Cortex of kidney (tissue), 1 donor: ENCODE measurements at places on chromosomes 3 and 15.

- peak; percentile 86 for DNase-seq
Observed at GRCh38 chr15:84653910-84654688, at the start of gene WDR73. TSS of gene WDR73 (minus strand) at chr15:84654283. CDS start at chr15:84654274, 9 bp downstream.

- no peak for DNase-seq
Observed at GRCh38 chr3:99330924-99331532, 307.4 kb upstream of the COL8A1 start.

GRCh38 chr3:36874424-36874823 is 70.4 kb downstream of the TRANK1 start:
- no peak for DNase-seq

- DNase-seq = no peak
Observed at GRCh38 chr3:119729996-119730395, 27.2 kb downstream of the CFAP91 start.

DNA sequence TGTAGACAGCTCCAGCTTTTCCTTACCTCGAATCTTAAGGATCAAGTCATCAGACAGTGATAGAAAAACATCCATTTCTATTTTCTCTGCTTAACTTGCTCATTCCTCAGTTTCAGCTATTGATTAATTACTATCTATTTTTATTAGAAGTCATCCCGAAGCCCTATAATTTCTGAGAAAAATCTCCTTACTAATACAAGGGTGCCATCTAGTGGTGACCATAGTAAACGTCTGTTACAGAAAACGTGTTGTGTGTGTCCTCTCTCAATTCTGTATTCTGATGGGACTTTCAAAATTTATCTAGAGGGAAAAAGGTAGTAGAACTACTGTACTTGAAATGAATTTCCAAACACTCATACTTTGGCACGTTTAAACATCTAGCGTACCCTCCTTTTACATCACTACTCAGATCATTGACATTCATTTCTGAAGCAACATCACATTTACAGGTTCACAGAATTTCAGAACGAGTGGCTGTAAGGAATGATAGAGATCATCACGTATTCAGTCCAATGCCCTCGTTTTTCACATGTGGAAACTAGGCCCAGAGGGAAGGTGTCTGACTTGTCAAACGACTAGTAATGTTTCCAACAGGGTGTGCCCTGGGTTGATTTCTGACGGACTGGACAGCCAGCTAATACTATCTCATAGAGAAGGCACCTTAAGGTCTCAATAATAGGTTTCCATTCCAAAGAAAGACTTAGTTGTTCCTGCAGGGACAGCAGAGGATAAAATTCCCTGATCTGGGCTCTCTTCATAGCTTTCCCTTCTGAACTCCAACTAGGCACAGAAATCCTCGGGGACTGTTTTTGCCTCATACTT is 25.6 kb downstream of the HACD2 start:
- DNase-seq = no peak

GRCh38 chr3:133014325-133014724 is 23.9 kb upstream of the TMEM108 start:
- DNase-seq = no peak

DNA sequence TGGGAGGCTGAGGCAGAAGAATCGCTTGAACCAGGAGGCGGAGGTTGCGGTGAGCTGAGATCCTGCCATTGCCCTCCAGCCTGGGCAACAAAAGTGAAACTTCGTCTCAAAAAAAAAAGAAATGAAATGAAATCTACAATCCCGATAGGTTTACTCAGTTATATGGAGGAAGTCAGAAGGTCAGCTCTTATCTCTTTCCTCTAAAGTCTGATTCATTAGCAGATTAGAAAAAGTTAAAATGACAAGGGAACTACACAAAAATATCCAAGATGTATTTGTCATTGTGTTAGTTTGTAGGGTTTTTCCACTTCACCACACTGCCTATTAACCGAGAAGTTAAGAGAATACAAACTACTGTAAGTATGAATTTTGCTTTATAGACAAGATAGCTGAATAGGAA is 420.6 kb downstream of the SHQ1 start:
- DNase-seq = no peak

GRCh38 chr3:52130966-52131622 is 23.1 kb downstream of the POC1A start:
- no peak for DNase-seq

- no peak for DNase-seq
Observed at GRCh38 chr3:37216597-37217097, 42.3 kb upstream of the LRRFIP2 start.

GRCh38 chr3:157335233-157336076 is 101.2 kb upstream of the PTX3 start:
- DNase-seq = no peak

- DNase-seq = no peak
Observed at GRCh38 chr3:66816090-66816761, 181.9 kb upstream of the KBTBD8 start.

DNA sequence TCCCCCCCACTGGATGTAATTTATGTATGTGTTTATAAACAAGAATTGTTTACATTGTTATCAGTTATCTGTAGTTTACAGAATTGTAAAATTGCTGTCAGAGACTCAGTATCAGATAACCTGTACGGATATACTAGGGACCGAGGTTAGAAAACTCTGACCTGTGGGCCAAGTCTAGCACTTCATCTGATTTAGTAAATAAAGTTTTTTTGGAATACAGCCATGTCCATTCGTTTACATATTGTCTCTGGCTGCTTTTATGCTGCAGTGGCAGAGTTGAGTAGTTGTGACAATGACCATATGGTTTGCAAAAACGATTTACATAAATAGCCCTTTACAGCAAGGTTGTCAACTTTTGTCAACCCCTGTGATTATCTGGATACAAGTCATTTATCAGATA is 52.6 kb downstream of the LRRC28 start:
- DNase-seq = no peak

- DNase-seq = no peak
Observed at GRCh38 chr3:157865352-157866000, 240.7 kb downstream of the SHOX2 start.

DNA sequence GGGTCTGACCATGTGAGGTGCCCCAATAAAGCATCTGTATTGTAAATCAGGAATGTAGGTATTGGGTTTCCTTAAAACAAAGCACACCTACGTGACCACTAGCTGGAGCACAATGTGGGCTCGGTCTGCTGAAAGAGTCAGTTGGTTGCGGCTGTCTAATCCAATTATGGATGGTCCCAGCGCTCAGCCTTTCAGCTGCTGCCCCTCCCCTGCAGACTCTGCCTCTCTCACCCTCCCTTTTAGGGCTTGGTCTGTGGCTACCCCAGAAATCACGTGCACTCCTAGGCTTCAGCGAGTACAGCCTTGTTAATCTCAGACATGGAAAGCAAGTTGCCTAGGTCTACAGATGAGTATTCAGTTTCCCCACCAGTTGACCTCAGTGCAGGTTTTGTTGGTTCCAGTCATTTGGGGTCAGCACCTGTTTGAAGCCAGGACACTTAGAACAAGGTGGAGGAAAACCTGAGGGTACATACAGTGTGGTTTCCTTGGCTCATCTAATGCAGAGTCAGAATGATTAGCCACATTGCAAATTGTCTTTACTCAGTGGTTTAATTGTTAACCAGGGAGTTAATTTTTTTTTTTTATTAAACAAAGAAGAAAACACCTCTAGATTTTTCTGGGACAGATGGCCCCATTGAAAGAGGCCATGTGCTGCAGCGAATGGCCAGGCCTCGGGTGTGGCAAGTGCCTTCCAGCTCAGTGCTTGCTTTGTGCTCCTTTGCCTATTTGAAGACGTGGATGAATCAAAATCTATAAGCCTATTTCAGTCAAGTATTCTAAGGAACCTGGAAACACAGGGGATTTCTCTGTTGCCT is 137.7 kb downstream of the IGF1R start:
- no peak for DNase-seq

DNA sequence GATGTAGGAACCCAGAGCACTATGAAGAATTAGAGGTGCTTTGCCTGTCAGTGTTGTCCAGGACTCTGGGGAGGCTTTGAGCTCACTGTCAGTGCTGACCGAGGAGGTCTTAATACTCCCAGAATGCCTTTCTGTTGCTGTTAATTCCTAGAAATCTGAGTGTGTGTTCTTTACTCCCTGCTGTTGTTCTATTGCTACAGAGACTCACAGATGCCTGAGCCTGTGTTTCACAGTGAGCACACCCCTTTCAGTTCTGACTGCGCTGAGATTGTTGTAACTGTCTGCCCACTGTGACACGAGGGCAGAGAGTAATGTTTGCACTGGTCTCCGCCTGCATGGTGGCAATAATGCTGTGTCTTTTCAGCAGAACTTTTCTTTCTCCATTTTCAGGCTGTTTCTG is 162.9 kb downstream of the RYR3 start:
- no peak for DNase-seq

GRCh38 chr15:58405865-58406264 is 25.9 kb upstream of the LIPC start:
- DNase-seq = no peak

- no peak for DNase-seq
Observed at GRCh38 chr3:51338632-51339031, 46.5 kb upstream of the MANF start.

DNA sequence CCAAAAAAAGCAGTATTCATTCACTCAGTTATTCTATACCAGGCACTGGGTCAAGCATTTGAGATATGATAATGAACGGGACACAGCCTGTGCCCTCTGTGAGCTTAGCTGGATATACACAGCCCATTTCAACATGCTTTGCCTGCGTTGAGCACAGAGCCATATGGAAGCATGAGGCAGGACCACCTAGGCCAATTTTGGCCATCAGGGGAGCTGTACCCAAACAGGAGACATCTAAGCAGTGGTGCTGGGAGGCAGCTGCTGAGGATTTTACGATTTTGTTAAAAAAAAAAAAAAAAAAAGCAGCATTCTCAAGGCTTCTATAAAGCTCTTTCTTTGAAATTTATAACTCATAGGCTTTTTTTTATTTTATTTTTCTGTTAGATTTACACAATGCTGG is 87.2 kb upstream of the SLC2A2 start:
- no peak for DNase-seq

DNA sequence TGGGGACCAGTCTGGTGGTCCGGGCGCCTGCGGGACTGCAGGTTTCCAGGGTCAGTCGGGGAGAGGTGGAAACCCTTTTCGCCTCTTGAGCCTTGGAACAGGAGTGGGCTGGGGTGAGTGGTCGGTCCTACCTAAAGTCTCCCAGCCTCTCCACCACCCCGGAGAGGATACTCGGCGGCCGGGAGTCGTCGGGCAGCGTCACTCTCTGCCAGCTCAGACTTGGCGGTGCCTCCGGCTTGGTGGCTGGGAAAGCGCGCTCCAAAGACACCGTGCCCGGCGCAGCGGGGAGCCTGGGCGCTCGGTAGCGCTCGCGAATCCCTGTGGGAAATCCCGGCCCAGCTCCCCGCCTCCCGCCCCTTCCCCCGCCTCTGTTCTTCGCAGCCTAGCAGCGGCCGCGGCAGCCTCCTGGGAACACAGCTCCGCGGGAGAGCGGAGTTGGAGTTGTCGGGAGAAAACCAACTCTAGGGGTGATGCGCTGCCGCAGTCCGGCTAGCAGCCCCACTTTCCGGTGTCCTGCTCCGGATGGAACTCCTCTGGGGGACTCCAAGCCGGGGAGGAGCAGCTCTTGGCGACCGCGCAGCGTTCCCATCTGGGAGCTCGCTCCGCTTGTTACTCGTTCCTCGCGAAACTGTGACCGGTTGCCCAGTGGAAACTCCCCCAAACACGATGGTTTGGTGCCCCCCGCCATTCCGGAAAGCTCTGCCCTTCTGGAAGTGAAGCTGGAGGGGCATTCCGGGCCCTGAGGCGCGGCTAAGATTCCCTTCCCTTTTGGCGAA is 1.4 kb downstream of the EPHB1 start:
- no peak for DNase-seq

DNA sequence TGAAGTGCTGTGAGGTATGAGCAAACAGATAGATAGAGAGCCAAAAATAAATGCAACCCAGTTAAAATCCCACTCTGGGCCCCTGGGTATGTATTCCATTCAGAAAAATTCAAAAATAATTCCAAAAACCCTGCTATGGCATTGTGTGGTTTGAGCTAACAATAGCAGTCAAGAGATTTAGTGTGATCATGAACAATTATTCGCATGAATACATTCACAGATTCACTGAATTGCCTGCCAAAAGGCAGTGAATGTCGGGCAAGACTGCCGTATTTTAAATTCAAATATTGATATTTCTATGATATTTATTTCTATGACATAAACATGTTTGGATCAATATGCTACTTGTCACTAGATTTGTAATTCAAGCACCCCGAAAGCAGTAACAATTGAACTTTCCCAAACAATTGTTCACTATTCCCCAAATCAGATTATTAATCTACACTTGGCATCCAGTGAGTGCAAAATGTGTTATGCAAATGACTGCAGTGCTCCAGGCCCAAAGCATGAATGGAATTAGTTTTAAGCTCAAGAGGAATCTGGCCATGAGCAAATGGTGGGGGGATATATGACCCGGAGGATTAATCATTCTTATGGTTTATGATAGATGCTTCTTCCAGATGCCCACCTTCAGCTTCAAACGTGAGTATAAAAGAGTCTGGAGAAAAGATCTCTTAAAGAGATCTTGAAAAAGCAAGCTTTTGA is 417.0 kb upstream of the MEIS2 start:
- no peak for DNase-seq

GRCh38 chr3:151276687-151277042 is 1.7 kb downstream of the P2RY14 start:
- no peak for DNase-seq

DNA sequence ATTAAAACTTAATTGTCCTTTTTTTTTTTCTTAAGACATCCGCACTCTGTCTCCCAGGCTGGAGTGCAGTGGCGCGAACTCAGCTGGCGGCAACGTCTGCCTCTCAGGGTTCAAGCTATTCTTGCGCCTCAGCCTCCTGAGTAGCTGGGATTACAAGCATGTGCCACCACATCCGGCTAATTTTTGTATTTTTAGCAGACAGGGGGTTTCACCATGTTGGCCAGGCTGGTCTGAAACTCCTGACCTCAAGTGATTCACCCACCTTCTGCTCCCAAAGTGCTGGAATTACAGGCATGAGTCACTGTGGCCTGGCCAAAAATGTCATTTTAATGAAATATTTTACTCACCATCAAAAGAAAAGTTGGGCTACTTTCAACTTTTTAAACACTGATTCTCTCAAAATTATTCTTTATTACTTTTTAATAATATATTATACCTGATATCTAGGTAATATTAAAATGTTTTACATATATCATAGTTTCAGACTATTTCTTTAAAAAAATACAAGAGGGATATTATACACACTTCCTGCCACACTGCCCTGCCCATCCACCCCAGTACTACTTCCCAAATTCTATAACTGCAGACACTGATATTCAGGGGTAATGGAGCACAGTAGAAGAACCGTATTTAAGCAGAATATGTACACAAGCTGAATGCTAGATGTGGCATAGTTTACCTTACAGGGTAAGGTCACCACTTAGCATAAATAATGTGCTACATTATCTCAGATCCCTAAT is 723.9 kb upstream of the ZNF385D start:
- DNase-seq = no peak

GRCh38 chr3:47885168-47885567 is 82.2 kb downstream of the DHX30 start:
- no peak for DNase-seq

DNA sequence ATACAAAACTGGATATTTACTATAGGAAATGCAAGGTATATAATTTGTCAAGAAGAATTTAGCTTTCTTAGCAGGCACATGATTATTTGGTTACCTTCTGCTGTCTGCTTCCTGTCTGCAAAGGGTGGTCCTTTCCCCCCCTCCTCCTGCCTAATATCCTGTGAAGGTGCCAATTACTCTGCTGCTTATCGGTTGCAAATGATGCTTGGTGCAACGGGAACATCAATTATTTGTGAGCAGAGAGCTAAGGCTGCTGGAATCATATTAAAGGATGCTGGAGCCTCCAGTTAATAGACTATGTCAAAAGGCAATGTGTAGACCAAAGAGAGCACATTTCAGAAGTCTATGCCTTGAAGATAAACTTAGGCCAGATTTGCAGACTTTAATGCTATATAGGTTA is 443.7 kb upstream of the ONECUT1 start:
- DNase-seq = no peak
